Naive thymus-derived CD4-positive, alpha-beta T cell (primary cell): ENCODE measurements at places on chromosomes 11 and 22. TPM values are rescaled to one million over a fixed set of nuclear protein-coding genes. Genes with fewer than 3 reads are reported as not detected.

Gene SAA4
- 0.31 TPM in 1 of 2 replicates, not detected in the other for total RNA-seq

Gene PKDREJ
- not detected for total RNA-seq

Gene TTC38
- total RNA-seq, result 7.2 TPM

Gene OTOG
- not detected in 2 replicates for total RNA-seq
